ENCODE measurements at places on chromosomes 13 and 19.

DNA sequence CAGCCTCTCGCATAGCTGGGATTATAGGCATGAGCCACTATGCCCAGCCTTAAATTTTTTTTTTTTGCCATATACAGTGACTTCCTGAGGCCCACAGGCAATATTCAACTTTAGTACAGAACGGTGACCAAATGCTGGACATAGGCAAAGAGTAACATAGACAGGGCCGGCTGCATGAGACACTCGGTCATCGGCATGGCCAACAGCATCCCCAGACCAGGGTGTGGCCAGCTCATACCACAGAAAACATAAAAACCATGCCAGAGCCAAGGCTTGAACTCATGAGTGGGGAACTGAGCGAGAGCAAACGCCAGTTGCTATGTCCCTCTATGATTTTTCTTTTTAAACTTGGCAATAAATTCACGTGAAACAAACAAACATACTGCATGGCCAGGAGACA, 17.0 kb downstream of the KANK2 start:
- no peak for DNase-seq

DNA sequence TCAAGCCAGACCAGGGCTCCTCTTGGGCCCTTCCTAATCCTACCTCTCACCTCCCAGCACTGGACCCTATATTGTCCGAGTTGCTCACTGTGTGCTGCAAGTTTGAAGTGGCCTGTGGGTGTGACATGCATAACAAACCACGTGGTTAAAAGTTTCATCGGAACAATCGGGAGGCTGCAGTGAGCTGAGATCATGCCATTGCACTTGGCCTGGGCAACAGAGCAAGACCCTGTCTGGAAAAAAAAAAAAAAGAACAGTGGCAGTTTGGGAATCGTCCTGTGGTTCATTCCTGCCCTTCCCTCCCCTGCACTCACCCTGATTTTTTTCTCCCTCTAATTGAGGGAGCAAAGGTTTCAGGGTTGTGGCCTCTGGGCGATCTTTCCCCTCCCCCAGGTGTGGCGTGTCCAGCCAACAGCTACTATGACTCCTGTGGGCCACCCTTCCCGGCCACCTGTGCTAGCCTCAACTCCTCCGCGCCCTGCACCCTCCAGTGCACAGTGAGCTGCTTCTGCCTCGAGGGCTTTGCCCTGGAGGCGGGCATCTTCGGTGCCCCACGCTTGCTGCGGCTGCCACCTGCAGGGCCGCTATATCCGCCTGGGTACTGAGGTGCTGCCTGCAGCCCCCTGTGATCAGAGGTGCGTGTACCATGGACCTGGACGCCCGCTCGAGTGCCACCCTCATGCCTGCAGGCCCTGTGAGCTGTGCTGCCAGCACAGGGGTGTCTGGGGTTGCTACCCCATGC, 16.3 kb upstream of the FXYD3 start:
- no peak for DNase-seq

DNA sequence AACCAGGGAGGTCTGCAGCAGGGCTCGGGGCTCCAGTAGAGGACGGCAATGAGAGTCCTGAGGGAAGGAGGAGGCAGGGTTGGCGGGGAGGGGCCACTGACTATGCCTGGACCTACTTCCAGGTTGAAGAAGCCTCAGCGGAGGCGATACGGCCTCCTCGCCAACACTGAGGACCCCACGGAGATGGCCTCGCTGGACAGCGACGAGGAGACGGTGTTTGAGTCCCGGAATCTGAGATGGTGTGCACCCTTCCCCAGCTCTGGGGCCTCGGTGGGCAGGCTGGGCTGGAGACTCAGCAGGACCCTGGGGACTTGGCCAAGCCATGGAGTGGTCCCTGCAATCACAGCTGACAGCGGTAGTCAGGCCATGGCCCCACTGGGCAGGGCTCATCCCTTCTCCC, 1.7 kb downstream of the FAM174C start:
- no peak for DNase-seq

- DNase-seq: no peak
Observed at GRCh38 chr13:58566176-58566575, 934.6 kb downstream of the PCDH17 start.

GRCh38 chr13:36918246-36919131, 1.5 kb downstream of the SMAD9 start:
- no peak for DNase-seq

GRCh38 chr13:114089341-114089740, 43.1 kb downstream of the RASA3 start:
- no peak for DNase-seq

DNA sequence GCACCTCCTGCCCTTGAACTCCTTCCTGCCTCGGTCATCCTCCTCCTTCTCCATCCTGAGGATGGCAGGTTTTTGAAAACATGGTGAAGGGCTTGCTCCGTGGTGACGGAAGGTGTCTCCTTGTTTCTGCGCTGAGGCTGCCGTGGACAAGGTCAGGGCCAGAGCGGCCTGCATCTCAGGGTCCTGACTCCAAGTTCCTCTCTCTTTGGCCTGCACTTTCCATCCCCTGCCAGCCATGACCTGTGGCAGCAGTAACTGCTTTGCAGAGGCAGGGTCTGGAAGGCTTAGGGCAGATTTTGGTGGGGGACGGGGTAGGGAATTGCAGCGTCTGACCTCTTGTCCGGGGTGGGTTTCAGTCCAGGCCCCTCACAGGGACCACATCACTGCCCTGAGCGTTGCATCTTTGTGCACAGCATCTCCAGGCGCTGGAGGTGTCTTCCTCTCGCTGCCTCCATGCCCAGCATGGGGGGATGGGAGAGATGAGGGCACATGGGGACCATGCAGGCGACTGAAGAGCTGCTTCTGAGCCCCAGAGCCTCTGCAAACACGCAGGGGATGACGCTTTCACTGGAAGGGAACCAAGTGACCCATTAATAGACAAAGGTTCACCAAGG, 216.8 kb downstream of the TEX29 start:
- DNase-seq: no peak

GRCh38 chr19:19637523-19638251, 5.8 kb downstream of the GMIP start:
- no peak for DNase-seq

- no peak for DNase-seq
Observed at GRCh38 chr13:90947976-90948375, 399.5 kb upstream of the MIR17HG start.

DNA sequence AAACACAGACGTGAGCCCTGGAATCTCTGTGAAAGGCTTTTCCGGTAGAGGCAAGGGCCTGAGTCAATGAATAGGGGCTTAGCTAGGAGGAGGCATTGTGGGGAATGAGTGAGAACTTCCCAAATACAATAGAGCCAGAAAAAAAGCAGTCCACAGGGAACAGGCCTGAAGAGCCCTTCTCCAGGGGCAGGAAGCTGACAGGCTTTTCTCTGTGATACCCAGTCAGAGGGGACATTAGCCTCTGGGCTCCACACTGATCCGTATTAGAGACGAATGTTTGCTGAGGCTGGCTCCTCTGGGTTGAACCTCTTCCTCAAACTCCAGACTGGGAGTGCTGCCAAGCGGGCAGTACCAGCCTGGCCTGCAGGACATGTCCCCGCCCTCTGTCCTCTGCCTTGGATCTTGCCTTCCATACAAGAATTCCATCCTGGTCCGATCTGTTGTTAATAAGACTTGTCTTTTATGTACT, 2.3 kb downstream of the DHRS12 start:
- DNase-seq: no peak

DNA sequence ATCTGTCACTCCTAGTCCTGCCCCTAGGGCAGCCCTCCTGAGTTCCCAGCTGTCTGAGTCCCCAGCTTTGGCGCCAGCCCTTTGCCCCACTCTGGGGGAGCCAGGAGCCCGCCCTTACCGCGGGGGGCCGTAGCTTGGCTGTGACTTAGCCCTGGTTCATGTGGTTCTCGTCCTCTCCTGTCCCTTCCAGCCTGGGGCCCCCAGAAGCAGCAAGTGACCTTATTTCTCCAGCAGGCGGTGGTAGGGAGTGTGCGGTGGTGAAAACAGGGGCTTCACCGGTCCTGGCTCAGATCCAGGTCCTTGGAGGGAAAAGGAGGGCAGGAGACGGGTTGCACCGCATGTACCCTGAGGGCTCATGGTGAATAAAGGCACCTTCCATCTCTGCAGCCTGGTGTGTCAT, 7.9 kb downstream of the GIPC3 start:
- no peak for DNase-seq

DNA sequence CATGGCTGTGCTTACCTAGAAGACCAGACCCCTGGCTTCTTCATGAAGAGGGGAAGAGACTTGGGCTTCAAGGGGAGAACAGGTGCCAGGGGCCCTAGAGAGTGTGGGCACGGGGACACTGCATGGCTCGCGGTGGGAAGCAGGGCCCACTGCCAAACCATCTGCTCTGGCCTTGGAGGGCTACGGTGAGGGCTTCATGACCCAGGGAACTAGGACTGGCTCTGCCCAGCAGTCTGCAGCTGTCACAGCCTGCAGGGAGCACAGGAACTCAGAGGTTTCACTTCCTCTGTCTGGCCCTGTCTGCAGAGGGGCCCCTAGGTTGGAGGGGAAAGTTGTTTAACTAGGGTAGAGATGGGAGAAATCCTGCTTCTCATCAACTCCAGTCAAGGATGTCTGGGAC, 4.3 kb downstream of the ERCC1 start:
- no peak for DNase-seq
